Activated CD8-positive, alpha-beta memory T cell treated with anti-CD3 and anti-CD28 coated beads, Interleukin-2, amount 50 U/mL, for 48 hours (primary cell): ENCODE measurements at places on chromosomes 11 and 22.
A peak's percentile ranks its signal among the peaks of the same experiment; 100 is the strongest.

GRCh38 chr11:86571273-86571948, 101.0 kb downstream of the ME3 start:
- DNase-seq, result no peak

- DNase-seq, result no peak
Measured at GRCh38 chr11:72048766-72049460, 31.4 kb downstream of the NUMA1 start.

GRCh38 chr22:32846780-32847491, 45.4 kb downstream of the TIMP3 start:
- DNase-seq, result no peak

DNA sequence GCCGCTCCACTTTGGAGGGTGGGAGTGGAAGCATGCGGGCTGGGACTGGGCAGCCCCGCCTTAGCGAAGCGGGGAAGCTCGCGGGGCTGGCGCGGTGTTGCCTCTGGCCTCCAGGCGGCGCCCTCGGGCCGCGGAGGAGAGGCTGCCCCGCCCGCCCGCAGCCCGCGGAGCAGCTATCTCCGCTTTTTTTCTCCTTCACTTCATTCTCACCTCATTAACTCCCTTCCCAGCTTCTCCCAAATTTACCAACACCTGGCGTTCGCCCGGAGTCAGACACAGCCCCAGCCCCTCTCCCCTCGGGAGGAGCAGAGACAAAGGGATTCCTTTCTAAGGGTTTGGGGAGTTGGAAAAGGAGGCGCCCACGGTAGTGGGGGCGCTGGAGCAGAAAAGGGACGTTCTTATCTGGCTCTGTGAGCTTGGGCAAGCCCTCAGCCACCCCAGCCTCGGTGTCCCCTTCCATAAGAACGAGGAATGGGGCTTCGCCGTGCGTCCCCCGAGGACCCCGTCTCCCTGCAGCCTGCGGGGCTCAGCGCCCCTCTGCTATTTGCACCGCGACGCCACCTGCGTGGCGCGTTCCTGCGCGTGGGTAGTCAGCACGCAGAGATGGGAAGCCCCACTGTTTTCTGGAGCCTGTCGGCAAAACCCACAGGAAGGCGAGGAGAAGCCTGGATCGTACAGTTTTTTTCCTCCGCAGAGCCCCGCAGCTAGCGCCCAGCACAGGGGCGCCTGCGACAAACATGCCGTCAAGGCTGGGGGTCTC, 1.5 kb upstream of the WNT11 start:
- peak; percentile 92 for DNase-seq
